ENCODE measurements at places on chromosomes 6 and 20. TPM values are rescaled to one million over a fixed set of nuclear protein-coding genes. Genes with fewer than 3 reads are reported as not detected.

The CTCFL gene
- not detected for total RNA-seq

DNA sequence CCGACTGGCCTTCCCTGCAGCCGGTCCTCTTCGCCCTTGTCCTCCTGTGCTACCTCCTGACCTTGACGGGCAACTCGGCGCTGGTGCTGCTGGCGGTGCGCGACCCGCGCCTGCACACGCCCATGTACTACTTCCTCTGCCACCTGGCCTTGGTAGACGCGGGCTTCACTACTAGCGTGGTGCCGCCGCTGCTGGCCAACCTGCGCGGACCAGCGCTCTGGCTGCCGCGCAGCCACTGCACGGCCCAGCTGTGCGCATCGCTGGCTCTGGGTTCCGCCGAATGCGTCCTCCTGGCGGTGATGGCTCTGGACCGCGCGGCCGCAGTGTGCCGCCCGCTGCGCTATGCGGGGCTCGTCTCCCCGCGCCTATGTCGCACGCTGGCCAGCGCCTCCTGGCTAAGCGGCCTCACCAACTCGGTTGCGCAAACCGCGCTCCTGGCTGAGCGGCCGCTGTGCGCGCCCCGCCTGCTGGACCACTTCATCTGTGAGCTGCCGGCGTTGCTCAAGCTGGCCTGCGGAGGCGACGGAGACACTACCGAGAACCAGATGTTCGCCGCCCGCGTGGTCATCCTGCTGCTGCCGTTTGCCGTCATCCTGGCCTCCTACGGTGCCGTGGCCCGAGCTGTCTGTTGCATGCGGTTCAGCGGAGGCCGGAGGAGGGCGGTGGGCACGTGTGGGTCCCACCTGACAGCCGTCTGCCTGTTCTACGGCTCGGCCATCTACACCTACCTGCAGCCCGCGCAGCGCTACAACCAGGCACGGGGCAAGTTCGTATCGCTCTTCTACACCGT, 6.1 kb downstream of the UBD start:
- no peak for DNase-seq

DNA sequence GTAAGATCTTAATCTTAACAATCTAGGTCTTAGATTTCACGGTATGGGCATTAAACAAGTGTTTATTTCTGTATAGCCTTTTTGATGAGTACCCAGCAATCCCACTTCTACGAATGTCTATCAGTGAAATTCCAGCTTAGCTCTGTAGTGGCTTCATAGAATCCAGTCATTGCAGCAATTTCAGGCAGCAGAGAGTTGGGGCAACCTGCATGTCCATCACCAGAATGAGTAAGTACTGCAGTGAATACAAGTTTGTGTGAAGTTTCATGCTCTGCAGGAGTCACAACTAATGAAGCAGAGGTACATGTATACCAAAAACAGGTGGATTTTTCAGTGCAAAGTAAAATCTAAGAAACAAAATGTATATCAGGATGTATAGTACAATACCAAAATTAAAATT, 151.7 kb downstream of the OR2B2 start:
- no peak for DNase-seq

DNA sequence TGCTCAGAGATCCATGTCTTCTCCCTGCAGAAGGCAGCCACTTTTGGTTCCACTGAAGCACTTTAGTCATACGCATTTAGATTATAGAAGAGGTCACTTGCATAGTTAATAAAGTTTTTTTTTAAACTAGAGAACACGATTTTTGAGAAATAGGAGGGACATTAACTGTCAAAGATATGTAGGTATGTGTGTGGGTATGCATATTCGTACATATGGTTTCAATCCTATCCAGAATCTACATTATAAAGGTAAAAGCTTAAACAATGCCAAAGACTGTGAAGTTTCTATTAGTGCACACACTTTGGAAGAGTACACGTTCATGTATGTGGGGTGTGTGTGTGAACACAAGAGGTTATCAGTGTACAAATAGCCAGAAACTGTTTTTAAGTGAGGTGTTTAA, 103.2 kb downstream of the BTBD3 start:
- no peak for DNase-seq

DNA sequence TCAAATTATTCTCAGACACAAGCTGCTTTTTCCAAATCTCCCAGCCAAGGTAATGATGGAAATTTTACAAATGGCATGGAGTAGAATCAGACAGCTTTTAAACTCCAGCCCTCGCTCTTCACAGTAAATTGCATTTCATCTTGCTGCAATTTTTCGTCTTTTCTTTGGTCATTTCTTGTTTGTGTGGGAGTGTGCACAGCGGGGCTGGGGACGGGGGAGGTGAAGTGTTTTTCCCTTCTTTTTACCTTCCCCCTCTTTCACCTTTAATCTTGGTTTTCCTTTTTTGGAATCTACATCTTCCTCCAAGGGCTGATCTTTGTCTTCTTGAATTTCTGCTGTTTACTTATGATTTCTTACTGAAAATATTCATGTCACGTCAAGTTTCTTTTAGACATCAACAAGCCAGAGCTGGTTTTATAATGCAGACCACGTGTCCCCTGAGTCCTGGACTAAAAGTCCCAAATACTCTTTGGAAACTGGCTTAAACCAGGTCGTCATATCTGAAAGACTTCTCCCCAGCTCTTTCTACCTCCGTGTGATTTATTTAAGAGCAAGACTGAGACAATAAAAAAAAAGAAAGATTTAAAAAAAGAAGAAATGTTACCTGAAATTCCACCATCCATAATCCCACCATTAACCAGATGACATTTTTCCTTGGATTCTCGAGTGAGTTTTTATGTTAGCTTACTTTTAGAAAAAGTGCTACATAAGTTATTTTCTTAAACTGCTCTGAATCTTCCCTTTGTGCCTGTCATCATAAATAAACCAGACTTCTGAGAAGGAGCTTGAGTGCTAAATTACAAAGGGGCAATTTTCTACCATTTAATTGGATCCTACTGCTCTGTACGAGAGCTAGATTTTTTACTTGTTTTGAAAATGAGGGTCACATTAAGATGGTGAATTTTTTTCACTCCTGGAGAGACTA, 52.0 kb downstream of the MAP3K5 start:
- no peak for DNase-seq

DNA sequence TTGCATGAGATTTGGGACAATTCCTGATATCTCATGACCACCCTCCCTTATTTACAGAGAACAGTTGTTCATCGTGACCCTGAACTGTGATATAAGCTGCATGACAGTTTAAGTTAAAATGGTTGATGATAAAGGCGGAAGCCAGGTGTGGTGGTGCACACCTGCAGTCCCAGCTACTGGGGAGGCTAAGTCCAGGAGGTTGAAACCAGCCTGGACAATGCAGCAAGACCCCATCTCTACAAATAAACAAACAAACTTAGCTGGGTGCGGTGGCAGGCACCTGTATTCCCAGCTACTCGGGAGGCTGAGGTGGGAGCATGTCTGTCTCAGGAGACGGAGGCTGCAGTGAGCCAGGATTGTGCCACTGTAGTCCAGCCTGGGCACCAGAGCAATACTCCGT, 24.1 kb downstream of the COL20A1 start:
- no peak for DNase-seq

Measured in M059J (cell line).